ENCODE measurements at places on chromosomes 13 and 19.

DNA sequence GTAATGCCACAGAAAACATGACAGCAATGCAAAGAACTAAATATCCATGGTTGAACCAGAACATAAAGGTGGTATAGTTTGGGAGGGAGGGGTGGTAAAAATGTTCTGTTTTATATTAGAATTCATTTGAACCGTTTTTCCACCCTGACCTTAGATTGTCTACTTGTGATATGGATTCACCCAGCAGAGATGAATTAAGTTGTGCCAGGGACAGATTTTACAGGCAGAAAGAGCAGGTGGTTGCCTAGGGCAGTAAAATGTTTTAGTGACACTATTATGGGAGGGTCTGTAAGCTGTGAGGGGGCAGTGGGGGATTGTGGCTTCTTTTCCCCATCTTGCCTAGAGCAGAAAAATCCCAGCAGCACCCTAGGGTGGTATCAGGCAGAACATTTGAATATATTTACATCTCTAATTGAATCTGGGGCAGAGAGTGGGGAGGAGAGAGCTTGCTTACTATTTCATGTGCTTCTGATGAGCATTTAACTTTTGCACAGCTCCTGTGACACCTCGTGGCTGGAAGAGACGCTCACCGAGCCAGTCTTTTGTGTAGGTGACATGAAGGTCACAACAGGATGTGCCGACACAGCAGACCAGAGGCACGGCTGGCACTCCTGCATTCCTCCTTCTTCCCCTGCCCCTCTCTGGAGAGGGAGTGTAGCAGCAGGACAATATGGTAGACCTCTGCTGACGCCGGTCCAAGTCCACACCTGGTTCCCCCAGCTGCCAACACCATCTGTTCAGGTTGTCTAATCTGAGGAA, 452.3 kb downstream of the IRS2 start:
- DNase-seq = no peak

- no peak for DNase-seq
Measured at GRCh38 chr13:111402441-111402840, 82.0 kb downstream of the TEX29 start.

- no peak for DNase-seq
Measured at GRCh38 chr13:49370371-49370770, 73.5 kb downstream of the CAB39L start.

DNA sequence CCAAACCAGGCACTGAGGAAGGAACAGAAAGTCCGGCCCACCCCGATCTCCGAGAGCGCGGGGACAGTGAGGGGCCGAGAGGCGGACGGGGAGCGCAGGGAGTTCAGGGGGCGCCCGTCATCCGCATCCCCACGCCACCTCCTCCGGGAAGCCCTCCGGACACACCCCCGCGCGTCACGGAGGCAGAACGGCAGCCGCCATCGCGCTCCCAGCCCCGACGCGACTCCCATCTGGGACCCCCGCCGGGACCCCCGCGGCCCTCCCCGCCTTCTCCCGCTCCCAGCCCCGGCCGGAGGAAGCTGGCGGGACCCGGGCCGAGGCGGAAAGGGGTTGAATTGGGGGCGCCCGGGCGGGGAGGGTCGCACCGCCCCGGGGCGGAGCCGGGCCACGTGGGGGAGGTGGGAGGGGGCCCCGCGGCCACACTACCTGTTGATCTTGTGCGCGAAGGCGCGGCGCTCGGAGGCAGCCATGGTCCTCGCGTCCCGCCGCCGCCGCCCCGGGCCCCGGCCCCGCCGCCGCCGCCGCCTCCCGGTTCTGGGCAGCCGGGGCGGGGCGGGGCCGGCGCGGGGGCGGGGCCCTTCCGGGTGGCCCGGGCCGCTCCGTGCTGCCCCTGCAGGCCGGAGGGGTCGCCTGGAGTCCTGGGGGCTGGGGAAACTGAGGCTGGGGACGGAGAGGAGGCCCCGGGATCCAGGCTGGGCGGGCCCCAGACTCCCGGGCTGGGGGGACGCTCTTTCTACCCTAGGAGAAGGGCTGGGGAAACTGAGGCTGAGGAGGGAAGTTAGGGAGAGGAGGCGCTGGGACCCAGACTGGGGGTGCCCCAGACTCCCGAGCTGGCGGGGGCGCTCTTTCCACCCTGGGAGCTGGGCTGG, at the start of gene DOCK6:
Gene DOCK6, minus strand, starts transcription at position 554 of the 869 bp plus-strand sequence. Its CDS starts 84 bp downstream, at position 470.
- no peak for DNase-seq

DNA sequence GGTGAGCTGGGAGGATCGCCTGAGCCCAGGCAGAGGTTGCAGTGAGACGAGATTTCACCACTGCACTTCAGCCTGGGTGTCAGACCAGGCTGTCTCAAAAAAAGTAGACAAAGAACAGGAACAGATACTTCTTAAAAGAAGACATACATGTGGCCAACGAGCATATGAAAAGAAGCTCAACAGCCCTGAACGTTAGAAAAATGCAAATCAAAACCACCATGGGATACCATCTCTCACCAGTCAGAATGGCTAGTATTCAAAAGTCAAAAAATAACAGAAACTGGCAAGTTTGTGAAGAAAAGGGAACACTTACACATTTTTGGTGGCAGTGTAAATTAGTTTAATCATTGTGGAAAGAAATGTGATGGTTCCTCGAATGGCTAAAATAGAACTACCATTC, 3.0 kb upstream of the LGALS14 start:
- DNase-seq = no peak

DNA sequence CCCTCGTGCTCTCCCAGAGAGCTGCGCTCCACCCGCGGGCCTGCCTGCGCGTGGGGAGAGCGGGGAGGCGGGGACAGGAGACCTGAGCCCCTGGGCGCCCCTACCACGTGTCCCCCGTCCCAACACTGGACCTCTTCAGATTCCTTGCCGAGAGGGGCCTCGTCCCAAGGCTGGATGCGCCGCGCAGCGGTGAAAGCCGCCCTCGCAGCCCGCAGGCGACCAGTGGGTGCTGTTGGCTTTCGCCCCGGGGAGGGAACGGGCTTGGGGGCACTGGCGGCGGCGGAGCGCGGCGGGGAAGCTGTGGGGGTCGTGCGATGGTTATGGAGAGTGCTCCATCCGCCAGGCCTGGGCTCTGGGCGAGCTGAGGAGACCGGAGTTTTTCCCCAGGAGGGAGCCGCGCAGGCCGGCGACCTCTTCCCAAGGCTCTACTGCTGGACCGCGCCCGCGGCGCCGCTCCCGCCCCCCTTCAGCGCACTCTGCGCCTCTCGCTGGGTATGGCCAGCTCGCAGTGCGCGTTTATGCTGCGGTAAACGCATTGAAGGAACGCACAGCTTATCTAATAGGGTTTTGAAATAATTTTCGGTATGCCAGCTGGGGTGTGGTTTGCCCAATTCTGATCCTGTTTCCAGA, 17.2 kb upstream of the RNF17 start:
- peak; percentile 85 for DNase-seq

GRCh38 chr13:50320271-50320862, 305.1 kb downstream of the KCNRG start:
- no peak for DNase-seq

DNA sequence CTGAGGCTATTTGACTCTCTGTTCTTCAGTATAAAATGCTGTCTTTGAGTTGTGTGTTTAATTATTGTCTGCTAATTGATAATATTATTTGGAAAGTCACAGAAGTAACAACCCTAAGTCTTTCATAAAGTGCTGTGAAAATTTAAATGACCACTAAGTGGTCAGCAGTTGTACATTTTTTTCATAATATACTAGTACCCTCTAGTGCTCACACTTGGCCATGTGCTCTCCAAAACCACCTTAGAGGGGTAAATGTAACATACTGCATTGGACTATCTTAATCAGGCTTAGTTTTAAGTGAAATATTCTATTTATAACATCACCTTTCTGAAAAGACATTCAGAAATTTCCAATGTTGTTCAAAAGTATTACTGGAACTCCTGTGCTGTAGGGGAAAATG, 745.3 kb downstream of the GPC5 start:
- no peak for DNase-seq

- DNase-seq = peak; percentile 85
Measured at GRCh38 chr19:47479701-47480503, 4.1 kb downstream of the KPTN start.

DNA sequence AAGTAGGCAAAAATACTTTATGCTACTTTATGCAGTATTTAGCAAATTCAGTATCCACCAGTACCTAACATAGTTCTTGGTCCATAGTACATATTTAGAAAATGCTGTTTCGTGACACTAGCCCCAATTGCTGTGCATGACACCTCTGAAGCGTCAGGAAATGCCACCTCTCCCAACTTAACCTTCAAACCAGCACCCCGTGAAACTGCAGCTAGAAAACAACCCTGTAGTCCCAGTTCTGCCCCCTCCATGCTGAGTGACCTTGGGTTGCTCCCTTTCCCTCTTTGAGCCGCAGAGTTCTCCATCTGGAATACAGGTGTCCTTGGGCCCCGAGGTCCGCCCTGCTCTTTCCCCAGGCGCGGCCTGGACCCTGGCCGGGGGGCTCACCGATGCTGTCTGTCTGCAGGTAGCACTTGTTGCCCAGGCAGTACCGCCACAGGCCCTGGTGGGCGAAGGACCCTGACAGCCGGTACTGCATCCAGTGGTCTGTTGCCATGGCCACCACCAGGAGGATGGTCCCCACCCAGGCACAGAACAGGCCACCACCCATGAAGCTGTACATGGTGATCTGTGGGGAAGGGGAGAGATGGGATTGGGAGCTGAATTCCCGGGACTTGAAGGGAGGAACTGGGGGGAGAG, 773 bp downstream of the LIM2 start:
- no peak for DNase-seq

DNA sequence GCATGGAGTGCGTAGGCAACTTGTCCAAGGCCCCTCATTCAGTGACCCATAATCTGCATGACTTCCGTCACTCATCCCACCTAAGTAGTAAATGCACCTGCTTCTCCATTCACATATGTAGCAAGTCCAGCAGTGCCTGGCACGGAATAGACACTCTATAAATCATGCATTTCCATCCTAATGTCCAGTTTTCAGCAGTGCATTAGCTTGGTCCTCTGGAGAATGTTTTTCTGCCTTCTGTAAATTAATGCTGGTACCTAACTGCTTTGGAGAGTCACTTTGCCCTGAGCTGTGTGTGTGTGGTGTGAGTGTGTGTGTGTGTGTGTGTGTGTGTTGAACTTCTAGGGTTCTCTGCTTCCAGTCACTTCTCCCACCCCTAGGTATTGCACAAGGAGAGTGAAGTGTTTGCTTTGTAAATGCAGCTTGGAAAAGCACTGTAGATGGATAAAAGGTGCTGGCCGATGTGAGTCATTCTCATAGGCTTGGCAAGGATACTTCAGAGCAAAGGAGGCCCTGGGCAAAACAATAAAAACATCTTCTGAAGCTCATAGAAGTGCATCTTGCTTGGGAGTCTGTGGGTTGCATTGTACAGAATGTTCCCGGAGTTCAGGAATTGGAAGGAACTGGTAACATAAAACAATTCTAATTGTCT, 181.8 kb downstream of the KATNAL1 start:
- no peak for DNase-seq

DNA sequence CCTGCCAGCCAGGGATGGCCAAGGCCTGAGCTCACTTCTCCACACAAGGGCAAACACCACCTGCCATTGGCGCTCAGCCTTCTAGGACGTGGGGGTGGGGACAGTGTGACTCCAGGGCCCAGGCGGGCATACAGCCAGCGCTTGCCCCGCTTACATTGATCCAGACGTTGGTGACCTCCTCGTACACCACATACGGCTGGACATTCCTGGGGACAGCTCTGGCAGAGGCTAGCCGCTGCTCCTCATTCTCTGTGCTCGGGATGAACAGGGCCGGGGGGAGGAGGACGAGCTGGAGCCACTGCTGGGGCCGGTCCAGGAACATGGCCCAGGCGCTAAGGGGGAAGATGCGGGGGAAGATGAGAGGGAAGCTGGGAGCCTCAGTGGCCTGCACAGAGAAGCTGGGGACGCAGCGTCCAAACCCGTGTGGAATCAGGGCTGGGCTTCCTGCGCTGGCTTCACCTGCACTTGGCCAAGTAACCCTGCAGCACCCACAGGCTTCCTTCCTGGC, 25.1 kb upstream of the MYDGF start:
- DNase-seq = no peak

DNA sequence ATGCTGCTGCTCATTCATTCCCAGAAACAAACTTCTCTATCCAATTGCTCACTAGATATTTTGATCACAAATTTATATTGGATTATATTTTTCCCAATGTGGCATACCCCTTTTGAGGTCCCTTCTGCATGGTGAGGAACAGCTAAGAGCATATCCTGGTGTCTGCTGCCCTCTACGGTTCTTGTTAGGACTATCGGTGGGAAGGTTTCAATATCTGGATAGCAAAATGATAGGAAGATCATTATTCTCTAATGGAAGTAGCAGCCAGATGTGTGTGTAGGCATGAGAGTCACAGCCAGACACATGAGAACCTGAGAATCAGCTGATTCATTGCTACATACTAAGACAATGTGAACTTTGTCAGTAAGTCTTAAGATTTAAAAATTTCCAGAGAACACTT, 1422.4 kb upstream of the MIR17HG start:
- no peak for DNase-seq

DNA sequence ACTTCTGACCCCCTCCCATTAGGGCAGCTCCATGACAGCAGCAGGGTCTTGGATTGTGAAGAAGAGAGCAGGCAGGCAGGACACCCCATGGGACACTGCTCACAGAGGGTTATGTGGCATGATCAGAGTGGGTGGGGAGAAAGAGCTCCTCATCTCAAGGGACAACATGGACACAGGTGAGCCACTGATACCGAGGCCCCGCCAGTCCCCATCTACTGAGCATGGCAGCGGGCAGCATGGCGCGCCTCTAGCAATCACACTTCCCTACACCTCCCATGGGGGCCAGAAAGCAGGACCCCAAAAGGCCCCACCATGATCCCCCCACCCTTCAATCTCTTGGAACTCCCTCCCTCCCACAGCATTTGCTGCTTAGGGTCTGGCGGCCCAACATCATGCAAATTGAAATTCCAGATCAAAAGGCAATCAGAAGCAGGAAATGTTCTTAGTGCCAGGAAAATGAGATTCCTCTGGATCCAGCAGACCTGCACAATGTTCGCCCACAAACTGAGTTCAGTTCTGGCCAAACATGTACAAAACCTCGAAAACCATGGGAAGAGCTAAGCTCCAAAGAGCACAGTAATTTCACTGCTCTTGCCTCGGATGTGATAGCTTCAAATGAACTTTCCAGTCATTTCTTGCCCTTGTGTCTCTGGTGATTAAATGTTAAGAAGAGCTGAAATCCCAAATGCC, 14.8 kb downstream of the DOCK9 start:
- no peak for DNase-seq

- no peak for DNase-seq
Measured at GRCh38 chr13:32081591-32081990, 50.0 kb downstream of the FRY start.

- no peak for DNase-seq
Measured at GRCh38 chr13:94182185-94182761, 297.2 kb downstream of the DCT start.

- no peak for DNase-seq
Measured at GRCh38 chr13:98824376-98825160, 72.1 kb upstream of the SLC15A1 start.

GRCh38 chr13:53250272-53250875, 221.8 kb downstream of the OLFM4 start:
- DNase-seq = no peak

- no peak for DNase-seq
Measured at GRCh38 chr13:72678312-72678711, 49.1 kb downstream of the MZT1 start.

- DNase-seq = no peak
Measured at GRCh38 chr19:24033963-24034342, 53.0 kb upstream of the ZNF254 start.

Data from H1 (cell line).